ENCODE measurements at places on chromosomes 5 and 9. TPM values are rescaled to one million over a fixed set of nuclear protein-coding genes. Genes with fewer than 3 reads are reported as not detected.

Gene SPATA31D4
- not detected for total RNA-seq

GRCh38 chr5:150600616-150601490 is 39.6 kb upstream of the SYNPO start:
- DNase-seq, result no peak
- no peaks in the 10 kb centered on the region for H3K36me3 ChIP-seq
- H3K27ac ChIP-seq, result no peak overlapping the region
- no peaks in the 10 kb centered on the region for H3K4me1 ChIP-seq
- peaks cover 2% of the 10 kb centered on the region for H3K27me3 ChIP-seq

- peaks cover 4% of the 10 kb centered on the region for H3K36me3 ChIP-seq
- peaks cover 13% of the 10 kb centered on the region for H3K4me1 ChIP-seq
- peak; percentile 59 for DNase-seq
These were observed 1.1 kb downstream of the SLC27A4 start for GRCh38 chr9:128341435-128341849.

GRCh38 chr5:25419684-25420083 is 774.9 kb upstream of the CDH10 start:
- no peaks in the 10 kb centered on the region for H3K4me1 ChIP-seq
- H3K36me3 ChIP-seq, result no peaks in the 10 kb centered on the region
- no peak overlapping the region for H3K4me3 ChIP-seq
- DNase-seq, result no peak
- H3K27ac ChIP-seq, result no peak overlapping the region
- no peaks in the 10 kb centered on the region for H3K27me3 ChIP-seq

Data from naive thymus-derived CD8-positive, alpha-beta T cell (primary cell).